Stimulated activated CD8-positive, alpha-beta memory T cell treated with anti-CD3 and anti-CD28 coated beads, Interleukin-12 subunit alpha, Interleukin-12 subunit beta, amount 100 ng/mL, for 4 hours (primary cell): ENCODE measurements at places on chromosomes 5 and 9.

- peak; percentile 31 for DNase-seq
These were observed 10.6 kb upstream of the FAM163B start for GRCh38 chr9:133619791-133620190.

DNA sequence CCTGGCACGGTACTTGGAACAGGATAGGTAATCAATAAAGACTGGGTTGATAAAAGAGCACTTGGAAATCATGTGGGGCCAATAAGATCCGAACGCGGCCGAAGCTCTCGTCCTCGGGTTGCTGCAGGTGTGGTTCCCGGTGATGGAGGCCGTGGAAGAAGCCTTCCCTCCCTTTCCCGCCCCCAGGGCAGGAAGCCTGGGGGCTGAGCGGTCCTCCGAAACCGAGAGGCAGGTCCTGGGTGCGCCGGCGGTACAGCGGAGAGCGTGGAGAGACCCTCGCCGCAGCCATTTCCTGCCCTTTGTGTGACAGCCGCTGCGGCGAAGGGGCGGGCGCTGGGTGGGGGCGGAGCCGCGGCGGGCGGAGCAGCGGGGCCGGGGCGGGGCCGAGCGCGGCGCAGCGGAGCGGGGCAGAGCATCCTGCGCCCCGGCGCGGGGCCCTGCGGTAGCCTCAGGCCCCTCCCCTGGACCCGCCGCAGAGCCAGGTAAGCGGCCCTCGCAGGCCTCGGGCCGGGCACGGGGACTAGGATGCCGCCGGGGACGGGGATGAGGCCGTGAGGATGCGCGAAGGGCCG, at the start of gene CYFIP2:
Gene CYFIP2 (plus strand): TSS at position 410 of the 572 bp plus-strand sequence. CDS start 19,239 bp downstream, outside the sequence.
- peak; percentile 78 for DNase-seq

- DNase-seq: no peak
These were observed 26.2 kb downstream of the ASS1 start for GRCh38 chr9:130470950-130471349.

GRCh38 chr5:135315386-135315785, 83.6 kb downstream of the MACROH2A1 start:
- DNase-seq: no peak

DNA sequence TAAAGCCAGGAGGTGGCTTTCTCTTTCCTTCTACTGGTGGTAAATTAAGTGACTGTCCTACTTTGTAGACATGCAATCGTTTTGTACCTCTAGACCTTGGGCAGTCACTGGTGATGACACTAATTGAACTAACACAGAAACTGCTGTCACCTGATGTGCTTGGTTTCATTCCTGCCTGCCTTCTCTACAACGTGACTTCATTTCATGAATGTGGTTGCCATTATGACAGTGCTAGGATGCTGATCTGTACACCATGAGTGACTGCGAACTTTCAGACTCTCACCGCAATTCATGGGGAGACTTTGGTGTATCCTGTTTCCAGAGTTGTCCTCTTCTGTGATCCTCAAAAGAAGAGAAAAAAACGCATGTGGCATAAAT, 47.5 kb downstream of the UBE2QL1 start:
- no peak for DNase-seq

DNA sequence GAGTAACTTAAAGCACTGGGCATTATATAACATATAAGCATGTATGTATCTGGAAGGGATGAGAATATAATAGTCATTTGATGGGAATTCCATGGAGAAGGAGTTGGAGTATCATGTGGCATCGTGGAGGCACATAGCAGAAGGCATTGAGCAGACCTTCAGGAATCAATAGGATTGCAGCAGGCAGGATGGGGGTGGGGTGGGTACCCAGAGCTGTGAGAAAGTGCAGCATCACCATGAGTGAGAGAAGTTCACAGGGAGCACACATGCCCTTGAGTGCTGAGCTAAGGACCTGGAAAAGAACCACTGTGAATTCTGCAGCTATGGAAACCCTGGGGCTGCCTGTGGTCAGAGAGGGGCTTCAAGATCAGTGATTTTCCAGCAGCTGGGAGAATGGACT, 57.3 kb downstream of the MED10 start:
- DNase-seq: no peak

DNA sequence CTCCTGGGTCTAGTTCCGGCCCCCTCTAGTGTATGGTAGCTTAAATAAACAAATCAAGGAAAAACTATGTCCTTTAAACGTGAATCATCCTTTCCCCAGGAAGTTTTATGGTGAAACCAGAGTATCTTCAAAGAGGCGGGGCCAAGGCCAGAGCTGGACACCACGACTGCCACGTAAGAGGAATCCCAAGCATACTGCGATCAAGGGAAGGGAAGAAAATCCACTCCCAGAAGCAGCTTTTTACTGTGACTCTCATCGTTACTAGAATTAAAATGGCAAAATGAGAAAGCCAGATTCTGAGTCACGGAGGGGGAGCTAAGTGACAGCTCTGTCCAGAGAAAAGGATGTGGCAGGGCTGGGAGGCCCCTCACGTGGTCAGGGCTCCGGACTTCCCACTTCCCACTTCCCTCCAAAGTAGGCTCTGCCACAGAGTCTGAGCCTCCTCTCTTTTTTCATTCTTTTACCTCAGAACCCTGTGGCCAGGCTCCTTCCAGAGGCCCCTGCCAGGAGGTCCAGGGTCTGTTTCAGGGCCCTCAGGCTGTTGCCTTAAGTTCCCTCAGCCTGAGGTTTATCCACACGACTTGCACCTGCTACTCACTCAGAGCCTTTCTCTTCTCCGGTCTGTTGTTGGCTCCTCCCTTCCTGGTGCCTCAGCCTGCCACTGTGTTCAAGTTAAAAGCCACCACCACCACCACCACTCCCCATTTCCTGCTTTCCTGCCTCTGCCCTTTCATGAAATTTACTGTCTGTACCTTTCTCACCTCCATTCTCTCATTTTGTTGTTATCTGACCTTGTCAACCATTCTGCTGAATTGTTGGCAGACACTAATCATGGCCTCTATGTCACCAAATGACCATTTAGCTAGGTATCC, 1.4 kb upstream of the GLRX start:
- DNase-seq: no peak

DNA sequence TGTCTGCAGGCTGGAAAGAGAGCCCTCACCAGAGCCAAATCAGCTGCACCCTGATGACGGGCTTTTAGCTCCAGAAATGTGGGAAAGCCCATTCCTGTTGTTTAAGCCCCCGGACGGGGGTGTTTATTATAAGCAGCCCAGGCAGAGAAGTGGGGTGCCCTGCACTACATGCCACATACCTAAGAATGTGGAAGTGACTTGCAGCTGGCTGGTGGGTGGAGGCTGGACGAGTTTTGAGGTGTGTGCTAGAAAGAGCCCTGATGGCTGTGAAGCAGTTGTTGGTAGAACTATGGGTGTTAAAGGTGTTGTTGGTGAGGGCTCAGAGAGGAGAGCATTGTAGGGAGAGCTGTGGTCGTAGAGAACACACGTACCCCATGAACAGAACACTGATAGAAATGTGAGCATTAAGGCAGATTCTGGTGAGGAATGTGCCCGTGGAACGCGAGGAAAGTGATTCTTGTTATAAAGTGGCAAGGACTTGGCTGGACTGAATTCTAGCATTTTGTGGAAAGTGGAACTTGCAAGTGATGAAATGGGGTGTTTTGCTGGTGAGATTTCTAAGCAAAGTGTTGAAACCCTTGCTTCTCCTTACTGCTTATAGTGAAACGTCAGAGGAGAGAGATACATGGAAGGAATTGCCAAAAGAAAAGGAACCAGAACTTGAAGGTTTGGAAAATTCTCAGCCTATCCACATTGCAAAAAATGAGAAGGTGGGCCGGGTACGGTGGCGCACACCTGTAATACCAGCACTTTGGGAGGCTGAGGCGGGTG, 38.9 kb downstream of the AHRR start:
- DNase-seq: no peak

- no peak for DNase-seq
These were observed 54.2 kb upstream of the AKNA start for GRCh38 chr9:114442022-114442421.

GRCh38 chr5:11420969-11421368, 483.3 kb downstream of the CTNND2 start:
- no peak for DNase-seq

DNA sequence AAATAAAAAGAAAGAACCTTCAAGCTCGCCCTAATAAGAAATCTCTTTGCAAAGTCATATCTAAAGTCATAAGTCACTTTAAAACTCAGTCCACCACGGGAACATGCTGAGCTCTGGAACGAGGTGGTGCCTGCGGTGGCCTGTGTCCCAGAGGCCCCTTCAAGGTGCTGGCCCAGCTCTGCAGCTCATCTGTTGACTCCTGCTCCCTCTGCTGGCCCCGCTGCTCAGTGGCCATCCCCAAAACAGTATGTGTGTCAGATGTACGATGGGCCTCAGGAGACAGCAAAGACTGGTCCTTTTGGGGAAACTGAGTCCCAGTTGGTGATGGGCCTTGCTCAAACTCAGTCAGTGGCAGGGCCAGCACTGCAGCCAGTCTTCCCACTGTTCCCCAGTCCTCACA, 22.8 kb upstream of the FOXB2 start:
- DNase-seq: no peak

DNA sequence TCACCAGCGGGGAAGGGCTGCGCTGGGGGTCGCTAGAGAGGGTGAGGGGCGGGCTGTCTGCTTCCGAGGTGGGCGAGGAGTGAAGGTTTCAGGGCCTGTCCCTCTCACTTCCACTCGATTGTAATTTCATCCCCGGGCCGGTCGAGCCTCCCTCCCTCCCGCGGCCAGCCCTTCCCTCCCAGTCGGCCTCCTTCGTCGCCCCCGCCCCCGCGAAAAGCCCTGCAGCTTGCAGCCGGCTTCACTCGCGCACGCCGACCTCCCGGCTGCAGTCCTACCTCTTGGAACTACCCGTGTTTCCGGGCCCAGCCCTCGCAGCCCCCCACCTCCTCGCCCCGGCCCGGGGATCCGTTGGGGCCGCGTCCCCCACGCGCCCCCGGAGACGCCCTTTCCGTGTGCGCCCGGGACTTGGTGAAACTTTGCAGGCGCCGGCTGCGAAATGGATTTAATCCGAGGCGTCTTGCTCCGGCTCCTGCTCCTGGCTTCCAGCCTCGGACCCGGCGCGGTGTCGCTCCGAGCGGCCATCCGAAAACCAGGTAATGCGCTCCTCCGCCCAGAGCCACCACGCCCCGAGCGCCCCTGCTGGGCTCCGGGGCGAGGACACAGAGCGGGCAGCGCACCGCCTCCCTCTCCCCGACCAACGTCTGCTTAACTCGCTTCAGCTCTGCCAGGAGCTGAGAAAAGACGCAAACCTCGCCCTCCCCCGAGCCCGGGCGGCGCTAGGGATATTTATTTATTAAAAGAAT, at the start of gene EGFLAM:
Gene EGFLAM (plus strand): TSS at position 241 of the 743 bp plus-strand sequence. CDS start 196 bp downstream, at position 437.
- no peak for DNase-seq
